Activated effector memory CD4-positive, alpha-beta T cell treated with Interleukin-2 at 50 U/mL for 16 hours (primary cell): ENCODE measurements at places on chromosomes 6 and 20.

- no peak for DNase-seq
These were observed 110.5 kb upstream of the MTHFD1L start for GRCh38 chr6:150755042-150755441.

DNA sequence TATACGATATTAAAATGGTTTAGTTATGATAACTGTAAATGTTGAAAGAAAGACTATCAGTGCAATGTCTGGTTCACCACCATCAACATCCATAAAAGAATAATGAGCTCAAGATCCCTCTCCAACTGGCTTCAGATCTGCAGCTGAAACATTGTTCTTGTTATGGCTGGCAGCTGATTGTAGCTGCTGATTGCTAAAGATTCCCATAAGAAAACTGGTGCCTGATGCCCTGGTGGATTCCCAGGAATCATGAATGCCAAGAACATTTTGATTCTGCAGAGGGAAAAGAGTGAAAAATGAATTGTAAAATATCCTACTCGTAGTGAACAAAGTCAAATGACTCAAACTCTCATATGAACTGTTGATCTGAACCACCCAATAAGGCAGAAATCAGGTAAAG, 1160.2 kb downstream of the EPHA7 start:
- no peak for DNase-seq

- DNase-seq, result no peak
These were observed 12.0 kb upstream of the CCDC170 start for GRCh38 chr6:151481786-151482185.

DNA sequence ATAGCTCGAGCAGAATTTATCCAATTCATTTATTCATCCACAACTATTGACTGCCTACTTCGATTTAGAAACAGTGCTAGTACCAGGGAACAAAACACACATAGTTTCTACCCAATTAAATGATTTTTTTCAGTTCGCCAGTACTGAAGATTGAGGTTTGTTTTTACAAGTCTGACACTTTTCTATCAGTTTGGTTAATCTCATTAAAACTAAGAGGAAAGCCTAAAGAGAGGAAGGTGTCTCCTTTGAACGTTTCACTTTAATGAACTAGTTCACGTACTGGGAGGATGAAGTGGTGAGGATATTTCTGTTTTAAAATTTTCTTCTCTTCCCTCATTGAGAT, 570 bp upstream of the ANKS1A start:
- DNase-seq, result no peak

DNA sequence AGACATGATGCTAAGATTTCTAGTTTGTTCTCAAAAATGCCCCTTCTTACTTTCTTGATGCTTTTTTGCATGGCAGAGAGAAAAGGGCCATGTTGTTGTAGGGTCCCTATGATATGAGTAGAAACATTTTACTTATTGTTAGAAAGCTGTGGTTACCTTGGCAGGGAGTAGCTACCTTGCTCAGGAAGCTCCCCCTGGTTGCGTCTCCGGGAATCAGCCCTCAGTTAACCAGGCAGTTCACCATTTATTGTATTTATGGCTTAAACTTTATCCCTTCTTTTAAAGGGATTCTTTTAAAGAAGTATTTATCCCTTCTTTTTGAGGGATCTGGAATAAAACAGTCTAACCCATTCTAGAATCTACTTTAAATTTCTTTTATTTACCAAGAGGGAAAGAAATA, 113.9 kb upstream of the PROKR2 start:
- no peak for DNase-seq

DNA sequence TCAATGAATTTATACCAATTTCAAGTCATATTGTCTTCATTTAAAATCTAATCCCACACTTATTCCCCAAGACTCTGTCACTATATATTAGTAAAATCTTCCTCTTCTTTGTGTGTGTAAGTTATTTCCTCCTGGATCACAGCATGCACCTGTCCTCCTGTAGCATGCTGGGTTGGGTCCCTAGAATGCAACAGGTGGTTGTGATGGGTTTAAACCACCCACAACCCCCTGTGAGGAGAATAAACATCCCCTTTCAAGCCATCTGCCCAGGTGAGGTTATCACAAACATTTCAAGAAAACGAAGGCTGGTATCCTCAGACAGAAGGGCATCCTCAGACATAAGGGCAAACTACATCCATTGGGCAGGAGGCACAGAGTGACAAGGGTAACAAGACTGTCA, 26.4 kb downstream of the DZANK1 start:
- DNase-seq, result no peak

- no peak for DNase-seq
These were observed 71.8 kb upstream of the KHDRBS2 start for GRCh38 chr6:62357835-62358234.

DNA sequence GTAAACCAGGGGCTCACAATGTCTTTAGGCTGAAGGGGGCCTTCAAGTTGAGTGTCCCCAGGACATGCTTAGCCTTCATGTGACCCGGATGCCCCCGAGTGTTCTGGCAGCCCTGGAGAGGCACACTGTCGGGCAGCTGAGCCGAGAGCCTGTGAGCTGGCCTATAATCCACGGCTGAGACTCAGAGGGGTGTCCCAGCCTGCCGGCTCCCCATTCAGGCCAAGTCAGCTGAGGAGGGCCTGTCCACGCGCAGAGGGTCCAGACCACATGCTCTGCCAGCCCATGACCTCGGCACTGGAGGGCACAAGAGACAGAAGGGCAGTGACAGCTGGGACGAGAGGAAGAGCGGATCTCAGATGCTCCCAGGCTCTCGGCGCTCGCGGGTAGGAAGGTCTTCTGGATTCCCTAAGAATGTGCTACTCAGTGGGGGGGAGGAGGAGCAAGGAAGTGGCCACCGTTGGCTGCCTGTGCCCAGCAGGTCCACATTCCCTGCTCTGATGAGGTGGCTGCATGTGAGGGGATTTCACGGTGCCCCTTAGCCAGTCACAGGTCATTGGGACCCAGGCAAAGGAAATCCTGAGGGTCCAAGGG, 224.7 kb downstream of the NRN1 start:
- no peak for DNase-seq

DNA sequence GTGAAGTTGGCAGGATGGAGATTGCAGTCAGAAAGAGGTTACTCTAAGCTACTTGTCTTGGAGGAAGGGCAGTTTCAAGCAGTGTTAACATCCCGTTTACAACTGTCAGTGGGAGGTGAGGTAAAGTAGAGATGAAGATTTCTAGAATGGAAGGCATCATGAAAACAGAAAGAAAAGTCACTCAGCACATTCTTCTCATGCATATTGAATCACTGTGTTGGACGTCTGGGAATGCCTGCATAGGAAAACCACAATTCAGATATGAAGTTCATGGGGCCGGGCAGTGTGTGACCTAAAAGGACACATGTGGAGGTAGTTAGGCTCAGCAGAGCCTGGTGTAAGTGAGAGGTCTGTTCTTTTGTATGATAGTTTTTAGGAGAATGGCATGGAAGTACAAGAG, 73.5 kb upstream of the LAMP5 start:
- DNase-seq, result no peak

DNA sequence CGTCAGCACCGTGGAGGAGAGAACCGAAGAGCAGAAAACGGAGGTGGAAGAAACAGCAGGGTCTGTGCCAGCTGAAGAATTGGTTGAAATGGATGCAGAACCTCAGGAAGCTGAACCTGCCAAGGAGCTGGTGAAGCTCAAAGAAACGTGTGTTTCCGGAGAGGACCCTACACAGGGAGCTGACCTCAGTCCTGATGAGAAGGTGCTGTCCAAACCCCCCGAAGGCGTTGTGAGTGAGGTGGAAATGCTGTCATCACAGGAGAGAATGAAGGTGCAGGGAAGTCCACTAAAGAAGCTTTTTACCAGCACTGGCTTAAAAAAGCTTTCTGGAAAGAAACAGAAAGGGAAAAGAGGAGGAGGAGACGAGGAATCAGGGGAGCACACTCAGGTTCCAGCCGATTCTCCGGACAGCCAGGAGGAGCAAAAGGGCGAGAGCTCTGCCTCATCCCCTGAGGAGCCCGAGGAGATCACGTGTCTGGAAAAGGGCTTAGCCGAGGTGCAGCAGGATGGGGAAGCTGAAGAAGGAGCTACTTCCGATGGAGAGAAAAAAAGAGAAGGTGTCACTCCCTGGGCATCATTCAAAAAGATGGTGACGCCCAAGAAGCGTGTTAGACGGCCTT, 41.6 kb downstream of the ZBTB2 start:
- no peak for DNase-seq

- DNase-seq, result no peak
These were observed 19.4 kb downstream of the TGM2 start for GRCh38 chr20:38145729-38146075.
